ENCODE measurements at places on chromosomes 1 and 21.

GRCh38 chr21:36035381-36035791 is 24.9 kb downstream of the SETD4 start:
- DNase-seq, result no peak

GRCh38 chr21:19553919-19554615 is 1150.5 kb upstream of the TMPRSS15 start:
- DNase-seq, result no peak

- DNase-seq, result no peak
Measured at GRCh38 chr1:106798991-106799390, 257.5 kb upstream of the PRMT6 start.

DNA sequence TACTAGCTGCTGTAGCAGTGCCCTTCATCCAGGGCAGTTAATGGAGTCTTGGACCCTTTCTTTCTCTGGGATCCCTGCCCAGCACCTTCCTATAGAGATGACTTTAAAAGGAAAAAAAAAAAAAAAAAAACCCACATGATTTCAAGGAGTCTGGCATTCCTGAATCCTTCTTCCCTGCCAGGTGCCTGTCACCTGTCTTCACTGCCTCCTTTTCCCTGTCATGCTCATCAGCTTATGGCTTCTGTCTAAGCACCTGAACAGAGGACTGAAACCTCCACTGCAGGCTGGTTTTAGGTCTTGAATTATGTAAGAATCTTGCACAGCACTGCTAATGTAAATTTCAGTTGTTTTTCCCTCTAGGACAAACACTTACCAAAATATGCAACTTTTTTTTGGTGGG is 24.9 kb downstream of the PPT1 start:
- DNase-seq, result no peak

DNA sequence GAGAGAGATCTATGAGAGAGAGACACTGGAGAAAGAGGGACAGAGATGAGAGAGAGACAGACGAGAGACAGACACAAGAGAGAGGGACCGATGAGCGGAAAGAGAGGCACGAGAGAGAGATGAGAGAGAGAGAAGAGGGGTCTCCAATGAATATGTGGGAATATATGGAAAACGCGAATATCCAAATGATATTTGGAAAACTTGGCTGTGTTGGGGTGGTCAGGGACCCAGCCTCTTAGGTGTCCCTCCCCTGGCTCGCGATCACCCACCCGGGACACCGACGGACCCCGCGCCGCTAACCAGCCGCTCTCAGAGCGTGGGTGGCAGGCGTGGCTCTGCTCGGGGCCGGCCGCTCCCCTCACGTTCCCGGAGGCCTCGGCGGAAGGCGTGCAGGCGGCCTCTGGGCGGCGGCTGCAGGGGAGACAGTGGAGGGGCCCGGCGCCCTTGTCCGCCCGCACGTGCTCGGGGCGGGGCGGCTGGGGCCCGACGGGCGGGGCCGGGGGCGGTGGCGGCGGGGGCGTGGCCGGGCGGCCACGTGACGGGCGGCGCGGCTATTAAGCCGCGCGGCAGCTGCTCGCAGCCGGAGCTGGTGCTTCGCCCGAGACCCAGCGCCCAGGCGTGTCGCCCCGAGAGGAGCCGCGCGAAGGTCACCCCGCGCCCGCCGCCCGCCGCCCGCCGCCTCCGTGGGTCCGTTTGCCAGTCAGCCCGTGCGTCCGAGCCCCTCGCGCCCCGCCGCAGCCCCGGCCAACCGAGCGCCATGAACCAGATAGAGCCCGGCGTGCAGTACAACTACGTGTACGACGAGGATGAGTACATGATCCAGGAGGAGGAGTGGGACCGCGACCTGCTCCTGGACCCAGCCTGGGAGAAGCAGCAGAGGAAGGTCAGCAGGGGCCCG is at the start of gene ACTN2:
Gene ACTN2 (plus strand): TSS at position 583 of the 898 bp plus-strand sequence. CDS start 175 bp downstream, at position 758.
- DNase-seq, result no peak

GRCh38 chr1:92926873-92927272 is 34.4 kb downstream of the DIPK1A start:
- DNase-seq, result no peak

- no peak for DNase-seq
Measured at GRCh38 chr1:229596925-229597699, 28.8 kb downstream of the TAF5L start.

DNA sequence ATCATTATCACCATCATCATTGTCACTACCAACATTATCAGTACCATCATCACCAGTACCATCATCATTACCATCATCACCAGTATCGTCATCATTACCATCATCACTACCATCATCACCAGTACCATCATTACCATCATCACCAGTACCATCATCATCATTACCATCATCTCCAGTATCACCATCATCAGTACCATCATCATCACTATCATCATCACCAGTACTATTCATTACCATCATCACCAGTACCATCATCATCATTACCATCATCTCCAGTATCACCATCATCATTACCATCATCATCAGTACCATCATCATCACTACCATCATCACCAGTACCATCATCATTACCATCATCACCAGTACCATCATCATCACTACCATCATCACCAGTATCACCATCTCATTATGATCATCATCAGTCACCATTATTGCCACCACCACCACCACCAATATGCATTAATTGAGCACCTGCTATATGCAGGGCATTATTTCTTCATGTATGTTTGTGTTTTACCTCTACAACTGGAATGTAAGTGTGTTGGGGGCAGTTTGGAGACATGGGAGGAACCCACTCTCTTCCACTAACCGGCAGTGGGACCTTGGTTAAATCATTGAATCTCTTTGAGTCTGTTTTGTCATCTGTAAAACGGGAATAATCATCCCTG is 7.0 kb downstream of the ZBTB8B start:
- no peak for DNase-seq

- DNase-seq, result no peak
Measured at GRCh38 chr1:241362350-241362749, 5.3 kb upstream of the RGS7 start.

DNA sequence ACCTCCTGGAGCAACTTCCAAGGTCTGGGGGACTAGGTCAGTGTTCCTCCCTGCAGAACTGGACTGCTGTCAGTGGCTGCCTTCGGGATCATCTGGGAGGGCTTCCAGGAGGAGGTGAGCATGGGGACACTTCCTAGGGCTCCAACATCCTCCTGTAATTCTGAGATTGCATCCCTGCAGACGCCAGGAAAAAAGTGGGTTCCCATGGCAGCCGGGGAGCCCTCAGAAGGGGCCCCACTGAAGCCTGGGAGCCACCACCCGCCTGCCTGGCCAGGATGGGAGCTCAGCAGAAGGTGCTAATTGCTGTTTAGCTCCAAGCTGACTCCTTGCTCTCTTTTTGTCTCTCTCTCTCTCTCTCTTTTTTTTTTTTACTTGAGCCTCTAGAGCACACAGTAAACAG is 16.1 kb upstream of the ARF1 start:
- DNase-seq, result no peak

- no peak for DNase-seq
Measured at GRCh38 chr1:27161594-27161993, 6.7 kb upstream of the SLC9A1 start.

GRCh38 chr1:240070188-240070587 is 21.5 kb upstream of the FMN2 start:
- DNase-seq, result no peak

GRCh38 chr1:203229471-203230135 is at the start of gene CHIT1:
TSS of gene CHIT1 (minus strand) at chr1:203229673. CDS start at chr1:203229636, 37 bp downstream.
- DNase-seq, result no peak

DNA sequence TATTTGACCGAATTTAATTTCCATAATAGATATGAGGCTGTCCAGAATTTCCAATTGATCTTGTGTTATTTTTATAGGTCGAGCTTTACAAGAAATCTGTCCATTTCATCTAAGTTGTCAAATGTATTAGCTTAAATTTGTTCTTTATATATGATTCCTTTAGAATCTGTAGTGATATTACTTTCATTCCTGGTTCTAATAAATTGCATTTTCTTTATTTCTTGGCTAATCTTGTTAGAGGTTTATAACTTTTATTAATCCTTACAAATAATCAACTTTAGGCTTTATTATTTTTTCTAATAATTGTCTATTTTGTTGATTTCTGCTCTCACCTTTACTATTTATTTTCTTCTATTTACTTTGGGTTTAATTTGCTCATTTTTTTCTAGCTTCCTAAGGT is 14.0 kb downstream of the IFT25 start:
- DNase-seq, result no peak

DNA sequence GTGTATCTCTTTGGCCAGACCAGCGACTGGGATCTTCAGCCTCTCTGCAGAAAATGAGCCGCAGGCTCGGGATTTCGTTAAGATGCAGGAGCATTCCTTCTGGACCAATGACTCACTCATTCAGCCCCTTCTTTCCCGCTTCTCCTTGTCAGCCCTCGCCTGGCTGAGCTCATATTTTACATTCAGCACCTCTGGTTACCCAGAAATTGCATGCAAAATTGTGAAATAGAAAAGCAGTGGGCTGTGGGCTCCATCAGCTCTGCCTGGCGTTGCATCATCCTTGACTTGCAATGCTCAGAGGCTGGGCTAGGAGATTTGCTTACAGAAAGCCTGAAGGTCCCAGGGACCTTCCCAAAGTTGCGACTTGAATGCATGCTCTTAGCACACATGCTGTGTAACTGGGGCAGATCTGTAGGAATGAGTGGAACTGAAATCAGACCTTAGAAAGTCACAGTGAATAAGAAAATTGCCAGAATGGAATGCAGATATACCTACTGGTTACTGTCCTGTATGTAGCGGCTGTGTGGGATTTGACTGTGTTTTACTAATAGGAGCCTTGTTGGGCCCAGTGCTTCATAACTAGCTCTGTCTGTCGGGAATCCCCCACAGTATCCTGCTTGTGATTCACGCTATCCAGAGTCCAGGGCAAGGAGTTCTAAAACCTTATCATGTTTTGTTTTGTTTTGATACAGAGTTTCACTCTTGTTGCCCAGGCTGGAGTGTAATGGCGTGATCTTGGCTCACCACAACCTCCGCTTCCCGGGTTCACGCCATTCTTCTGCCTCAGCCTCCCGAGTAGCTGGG is 444.8 kb downstream of the KIF26B start:
- no peak for DNase-seq

DNA sequence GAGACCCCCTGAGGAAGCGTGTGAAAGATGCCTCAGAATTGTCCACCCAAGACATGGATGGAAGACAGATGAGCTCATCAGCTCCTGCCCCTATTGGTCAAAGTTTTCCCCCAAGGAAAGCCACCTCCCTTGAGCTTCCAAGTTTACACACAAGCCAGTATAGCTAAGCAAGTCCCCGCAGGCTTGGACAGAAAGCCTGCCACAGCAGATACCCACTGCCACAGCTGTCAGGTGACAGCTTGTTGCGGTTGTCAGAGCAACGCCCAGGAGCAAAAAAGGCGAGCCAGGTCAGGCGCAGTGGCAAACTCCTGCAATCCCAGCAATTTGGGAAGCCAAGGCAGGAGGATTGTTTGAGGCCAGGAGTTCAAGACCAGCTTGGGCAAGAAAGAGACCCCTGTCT is 60.9 kb upstream of the IFNAR2 start:
- DNase-seq, result no peak

DNA sequence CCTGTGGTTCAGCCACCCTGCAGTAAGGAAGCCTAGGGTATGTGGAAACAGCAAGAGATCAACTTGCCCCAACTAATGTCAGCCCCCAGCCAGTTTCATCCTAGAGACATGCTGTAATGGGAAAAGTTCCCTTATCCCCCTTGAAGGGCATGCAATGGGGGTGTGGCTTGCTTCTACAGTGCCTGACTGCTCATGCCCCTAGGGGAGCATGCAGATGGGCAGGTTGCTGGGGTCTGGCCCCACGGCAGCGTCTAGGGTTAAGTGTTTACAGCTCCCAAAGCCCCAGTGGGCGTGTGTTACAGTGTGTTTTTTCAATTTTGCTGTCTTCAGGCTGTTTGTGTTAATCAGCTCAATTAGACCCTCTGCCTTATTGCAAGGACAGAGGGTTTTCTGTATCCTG is 1105.9 kb downstream of the AMY1C start:
- no peak for DNase-seq

- no peak for DNase-seq
Measured at GRCh38 chr1:89098857-89099256, 27.1 kb downstream of the GBP2 start.

All from stimulated activated CD8-positive, alpha-beta memory T cell treated with anti-CD3 and anti-CD28 coated beads, Interleukin-7, amount 100 ng/mL, for 4 hours (primary cell).